ENCODE measurements at places on chromosomes 5 and 9.

DNA sequence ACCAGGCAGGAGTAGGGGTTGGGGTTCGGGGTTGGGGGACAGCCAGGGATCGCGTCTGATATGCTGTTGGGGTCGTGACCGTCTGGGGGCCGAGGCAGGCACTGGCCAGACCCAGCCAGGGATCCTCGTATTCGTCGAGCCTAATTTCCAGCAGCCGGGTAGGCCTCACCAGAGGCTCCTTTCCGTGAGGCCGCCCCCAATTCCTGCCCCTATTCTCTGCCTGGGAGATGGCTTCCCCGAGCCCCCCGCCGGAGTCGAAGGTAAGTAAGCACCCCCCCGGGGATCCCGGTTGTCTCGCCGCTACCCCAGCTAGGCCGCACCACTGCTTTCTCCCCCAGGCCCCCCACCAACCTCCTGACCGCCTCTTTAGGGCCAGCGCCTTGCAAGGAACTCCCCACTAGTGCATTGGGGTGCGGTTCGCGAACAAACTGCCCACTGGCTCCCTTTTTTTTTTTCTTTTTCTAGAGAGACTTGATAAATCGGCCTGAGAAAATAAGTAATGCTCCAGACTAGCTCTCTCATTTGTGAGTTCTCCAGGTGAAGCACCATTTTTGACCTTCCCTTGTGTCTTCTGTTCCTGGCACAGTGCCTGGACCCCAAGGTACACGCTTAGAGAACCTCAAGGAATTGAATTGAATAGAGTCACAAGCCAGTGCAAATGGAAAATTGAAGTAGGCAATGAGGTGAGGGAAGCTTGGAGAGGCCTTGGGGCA, 435 bp downstream of the ZNF189 start:
- DNase-seq, result no peak

- peak; percentile 37 for DNase-seq
Measured at GRCh38 chr9:86034863-86035734, 64.3 kb downstream of the GOLM1 start.

DNA sequence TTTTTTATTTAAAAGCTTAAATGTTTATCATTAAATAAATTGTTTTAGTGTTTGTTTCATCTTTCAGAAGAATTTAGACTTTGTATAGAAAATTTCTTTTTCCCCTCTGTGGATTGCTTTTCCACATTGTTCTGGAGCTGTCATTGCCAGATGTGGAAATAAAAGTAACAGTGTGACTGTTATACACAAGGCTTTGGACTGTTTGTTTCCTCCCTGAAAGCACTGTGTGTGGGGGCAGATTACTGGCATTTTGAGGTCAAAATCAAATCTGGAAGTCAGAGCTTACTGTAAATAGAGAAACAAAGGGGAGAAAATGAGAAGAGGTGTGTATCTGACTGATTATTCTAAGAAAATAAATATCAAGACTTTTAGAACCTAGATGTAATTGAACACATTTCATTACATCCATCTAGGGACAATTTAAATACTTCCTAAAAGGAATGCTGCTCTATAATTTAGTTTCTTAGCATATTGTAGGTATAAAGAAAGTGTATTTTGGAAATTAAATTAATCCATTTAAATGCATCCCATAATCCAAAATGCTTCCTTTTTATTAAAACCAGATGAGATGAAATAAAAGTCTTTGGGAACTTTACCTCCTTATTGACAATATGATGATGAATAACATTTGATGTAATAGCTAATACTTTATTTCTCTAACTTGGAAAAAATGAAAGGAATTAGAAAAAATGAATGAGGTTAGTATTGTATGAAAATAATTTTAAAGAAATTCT, 51.9 kb downstream of the ERCC6L2 start:
- no peak for DNase-seq

DNA sequence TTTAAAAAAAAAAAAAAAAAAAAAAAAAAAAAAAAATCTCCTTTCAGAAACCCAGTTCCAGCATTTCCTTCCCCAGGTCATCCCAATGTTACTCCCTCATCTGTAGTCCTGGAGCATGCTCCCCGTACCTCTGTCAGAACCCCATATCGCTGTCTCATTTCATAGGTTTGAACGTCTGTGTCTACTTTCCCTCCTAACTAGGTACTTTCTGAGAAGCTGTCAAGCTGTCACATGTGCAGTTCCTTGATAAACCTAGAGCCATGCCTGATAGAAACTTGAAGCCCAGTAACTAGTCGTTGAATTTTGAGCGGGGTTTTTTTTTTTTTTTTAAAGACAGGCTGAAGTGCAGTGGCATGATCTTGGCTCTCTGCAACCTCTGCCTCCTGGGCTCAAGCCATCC, 15.6 kb downstream of the EXOSC3 start:
- no peak for DNase-seq

GRCh38 chr5:148805326-148806290, 20.8 kb upstream of the ADRB2 start:
- no peak for DNase-seq
